ENCODE measurements at places on chromosomes 16 and 17. TPM values are rescaled to one million over a fixed set of nuclear protein-coding genes. Genes with fewer than 3 reads are reported as not detected.

- no peak for DNase-seq
Observed at GRCh38 chr17:42411361-42411760, 11.7 kb downstream of the CAVIN1 start.

GRCh38 chr16:54193665-54194333 lies 92.8 kb downstream of the IRX3 start:
- peak; percentile 83 for DNase-seq

- DNase-seq = peak; percentile 49
Observed at GRCh38 chr17:82458885-82459424, 414 bp downstream of the NARF start.

DNA sequence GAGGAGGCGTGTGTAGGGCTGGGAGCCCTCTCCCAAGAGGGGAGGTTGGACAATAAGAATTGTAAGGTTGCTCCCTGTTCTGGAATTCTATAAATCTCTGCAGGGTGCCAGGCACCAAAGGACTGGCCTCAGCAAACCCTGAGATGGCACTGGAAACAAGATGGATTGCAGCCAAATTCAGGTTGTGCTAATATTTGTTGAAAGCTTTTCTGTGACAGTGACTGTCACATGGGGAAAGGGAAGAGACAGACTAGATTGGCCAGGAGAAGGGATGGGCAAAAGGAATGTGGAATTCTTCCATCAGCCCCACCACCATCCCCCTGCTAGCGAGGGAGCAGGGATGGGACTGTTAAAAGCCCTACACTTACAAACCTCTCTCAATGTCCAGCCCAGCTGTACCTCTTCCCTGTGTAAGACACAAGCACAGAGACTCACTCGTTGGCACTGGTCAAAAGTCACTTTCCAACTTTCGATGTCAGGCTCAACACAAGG lies 62.4 kb downstream of the SOX9 start:
- DNase-seq = no peak

DNA sequence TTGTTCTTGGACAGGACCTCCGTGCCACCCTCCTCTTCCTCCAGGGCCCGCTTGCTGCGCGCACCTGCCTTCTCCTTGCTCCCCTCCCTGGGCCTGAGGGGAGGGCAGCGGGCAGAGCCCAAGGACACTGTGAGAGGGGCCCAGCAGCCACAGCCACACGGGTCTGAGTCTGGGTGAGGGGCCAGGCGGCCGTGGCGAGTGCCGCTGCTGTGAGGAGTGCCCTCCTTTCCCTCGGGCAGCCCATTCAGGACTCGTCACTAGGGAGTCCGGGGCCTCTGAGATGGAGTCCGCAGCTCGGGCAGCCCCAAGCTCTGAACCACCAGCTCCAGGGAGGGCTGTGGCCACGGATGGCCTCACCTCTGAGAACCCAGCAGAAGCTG lies 5.6 kb downstream of the DUS1L start:
- peak; percentile 19 for DNase-seq

- DNase-seq = peak; percentile 93
Observed at GRCh38 chr16:3611146-3611975, at the start of gene SLX4. Gene SLX4, minus strand, starts transcription at chr16:3611606. Its CDS starts 2,642 bp downstream, at chr16:3608964.

DNA sequence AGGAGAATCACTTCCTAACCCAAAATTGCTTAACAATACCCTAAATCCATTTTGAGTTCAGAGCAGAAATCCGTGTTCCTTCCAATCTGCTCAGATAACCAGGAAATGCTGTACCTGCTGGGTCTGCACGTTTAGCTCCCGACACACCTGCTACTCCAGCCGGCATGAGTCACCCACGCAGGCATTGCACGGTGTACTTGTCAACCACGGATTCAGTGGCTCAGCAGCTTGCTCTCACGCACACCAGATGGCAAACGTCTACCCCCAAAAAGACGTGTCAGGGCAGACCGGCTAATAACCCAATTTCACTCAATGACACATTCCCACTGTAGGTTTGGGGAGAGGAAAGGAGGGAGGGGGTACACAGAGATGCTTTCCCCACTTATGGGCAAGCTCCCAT lies 468.1 kb downstream of the SOX9 start:
- no peak for DNase-seq

GRCh38 chr17:57458718-57459285 lies 202.5 kb downstream of the MSI2 start:
- no peak for DNase-seq

DNA sequence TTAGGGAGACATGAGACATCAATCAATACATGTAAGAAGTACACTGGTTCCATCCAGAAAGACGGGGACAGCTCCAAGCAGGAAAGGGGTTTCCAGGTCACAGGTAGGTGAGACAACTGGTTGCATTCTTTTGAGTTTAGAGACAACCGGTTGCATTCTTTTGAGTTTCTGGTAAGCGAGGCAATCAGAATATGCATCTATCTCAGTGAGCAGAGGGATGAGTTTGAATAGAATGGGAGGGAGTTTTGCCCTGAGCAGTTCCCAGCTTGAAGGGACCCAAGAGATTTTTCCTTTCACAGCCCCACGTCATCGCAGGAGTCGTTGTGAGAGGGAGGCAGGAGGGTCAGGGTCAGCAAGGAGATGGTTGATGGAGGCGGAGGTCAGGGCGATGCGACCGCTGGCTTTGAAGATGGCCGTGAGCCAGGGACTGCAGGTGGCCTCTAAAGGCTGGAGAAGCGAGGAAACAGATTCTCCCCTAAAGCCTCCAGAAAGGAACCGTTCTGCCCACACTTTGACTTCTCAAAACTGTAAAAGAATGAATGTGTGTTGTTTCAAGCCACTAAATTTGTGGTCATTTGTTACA lies 36.5 kb downstream of the IRF8 start:
- no peak for DNase-seq

Gene MEOX1
- 9.4 TPM for total RNA-seq
